CD8-positive, alpha-beta T cell (primary cell): ENCODE measurements at places on chromosomes 6 and 20.

DNA sequence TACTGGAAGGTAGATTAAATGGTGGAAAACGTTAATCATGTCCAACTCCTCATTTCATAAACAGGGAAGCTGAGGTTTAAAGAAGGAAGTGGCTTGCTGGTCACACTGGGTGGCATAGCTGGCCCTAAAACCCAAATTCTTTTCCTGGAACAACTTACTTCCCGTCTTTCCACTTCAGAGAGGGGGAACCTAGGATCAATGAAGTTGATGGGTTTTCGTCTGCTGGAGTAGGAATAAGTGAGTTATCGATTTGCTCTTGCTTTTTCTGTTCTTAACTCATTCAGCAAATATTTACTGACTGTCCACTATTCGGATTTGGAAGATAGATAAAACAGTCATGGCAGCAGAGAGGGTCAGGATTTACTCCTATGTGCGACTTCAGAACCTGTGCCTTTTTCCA lies 1.2 kb upstream of the SYS1 start:
- no peak for DNase-seq

- DNase-seq: no peak
Observed at GRCh38 chr6:34021554-34022190, 124.2 kb downstream of the GRM4 start.

DNA sequence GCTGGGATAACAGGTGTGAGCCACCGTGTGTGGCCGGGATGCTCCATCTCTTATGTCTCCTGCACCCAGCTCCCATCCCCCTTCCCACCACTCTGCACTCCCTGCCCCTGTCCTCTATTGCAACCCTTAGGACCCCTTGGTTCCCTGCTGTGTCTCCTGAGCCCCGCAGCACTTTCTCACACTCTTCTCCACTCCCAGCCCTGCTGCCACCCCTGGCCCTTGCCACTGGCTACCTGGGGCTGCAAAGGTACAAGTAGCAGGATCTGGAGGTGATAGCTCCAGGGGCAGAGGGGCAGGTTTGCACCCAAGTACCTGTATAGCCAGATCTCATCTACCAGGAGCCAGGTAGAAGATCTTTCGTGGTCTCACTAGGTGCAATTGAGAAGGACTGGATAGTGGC lies 6.6 kb upstream of the CPXM1 start:
- DNase-seq: no peak

DNA sequence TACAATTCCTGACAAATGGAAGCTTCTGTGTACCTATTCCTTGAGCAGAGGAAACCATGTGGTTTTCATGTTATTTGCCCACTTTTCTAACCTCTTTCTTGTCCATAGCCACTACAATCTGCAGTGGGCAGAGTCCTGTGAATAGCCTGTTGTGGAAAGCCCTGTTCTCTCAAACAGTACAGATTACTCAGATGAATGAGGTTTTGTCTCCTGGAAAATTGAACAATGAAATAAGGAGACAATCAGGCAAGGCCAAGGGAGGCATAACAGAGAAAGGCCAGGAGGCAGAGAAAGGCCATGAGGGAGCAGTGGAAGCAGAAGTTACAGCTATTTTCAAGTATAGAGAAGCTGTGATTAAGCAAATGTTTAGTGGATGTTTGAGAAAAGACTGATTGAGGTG lies 189.3 kb downstream of the GRIK2 start:
- DNase-seq: no peak

- no peak for DNase-seq
Observed at GRCh38 chr6:126153661-126154060, 167.3 kb downstream of the TRMT11 start.

- DNase-seq: no peak
Observed at GRCh38 chr6:155078331-155078745, 83.2 kb downstream of the TIAM2 start.

DNA sequence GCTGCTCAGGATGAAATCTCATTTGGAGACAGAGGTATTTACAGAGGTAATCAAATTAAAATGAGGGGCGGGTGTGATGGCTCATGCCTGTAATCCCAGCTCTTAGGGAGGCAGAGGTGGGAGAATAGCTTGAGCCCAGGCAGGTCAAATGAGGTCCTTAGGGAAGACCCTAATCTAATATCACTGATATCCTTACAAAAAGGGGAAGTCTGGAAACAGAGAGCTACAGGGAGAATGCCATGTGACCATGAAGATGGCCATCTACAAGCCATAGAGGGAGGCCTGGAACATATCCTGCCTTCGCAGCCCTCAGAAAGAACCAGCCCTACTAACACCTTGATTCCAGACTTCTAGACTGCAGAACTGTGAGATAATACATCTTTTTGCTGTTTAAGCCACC lies 8.3 kb downstream of the MTCL3 start:
- DNase-seq: no peak

- DNase-seq: no peak
Observed at GRCh38 chr6:24439858-24440539, 37.3 kb downstream of the MRS2 start.
